Stimulated activated CD8-positive, alpha-beta memory T cell treated with anti-CD3 and anti-CD28 coated beads, Interleukin-4, amount 100 ng/mL, for 4 hours (primary cell): ENCODE measurements at places on chromosomes 16 and 17.

DNA sequence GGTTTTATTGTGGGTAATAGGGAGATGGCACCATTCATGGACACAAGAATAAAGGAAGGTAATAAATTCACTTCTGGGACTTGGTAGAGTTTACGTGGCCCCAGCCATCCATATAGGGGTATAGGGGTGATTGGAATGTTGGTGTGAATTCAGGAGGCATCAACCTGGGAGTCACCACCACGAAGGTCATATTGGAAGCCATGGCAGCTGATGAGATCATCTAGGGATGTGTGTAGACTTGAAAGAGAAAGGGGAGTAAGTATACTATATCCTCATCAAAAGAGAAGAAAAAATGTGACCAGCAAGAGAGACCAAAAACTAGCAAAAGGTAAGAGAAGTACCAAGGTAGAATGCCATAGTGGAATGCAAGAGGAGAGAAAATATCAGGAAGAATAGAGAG lies 26.6 kb upstream of the GINS3 start:
- no peak for DNase-seq

GRCh38 chr16:17244872-17245551 lies 225.7 kb downstream of the XYLT1 start:
- DNase-seq = no peak

- no peak for DNase-seq
These were observed 49.7 kb downstream of the RNF112 start for GRCh38 chr17:19460700-19461099.

GRCh38 chr17:64138441-64138840 lies 8.5 kb upstream of the ERN1 start:
- DNase-seq = no peak

DNA sequence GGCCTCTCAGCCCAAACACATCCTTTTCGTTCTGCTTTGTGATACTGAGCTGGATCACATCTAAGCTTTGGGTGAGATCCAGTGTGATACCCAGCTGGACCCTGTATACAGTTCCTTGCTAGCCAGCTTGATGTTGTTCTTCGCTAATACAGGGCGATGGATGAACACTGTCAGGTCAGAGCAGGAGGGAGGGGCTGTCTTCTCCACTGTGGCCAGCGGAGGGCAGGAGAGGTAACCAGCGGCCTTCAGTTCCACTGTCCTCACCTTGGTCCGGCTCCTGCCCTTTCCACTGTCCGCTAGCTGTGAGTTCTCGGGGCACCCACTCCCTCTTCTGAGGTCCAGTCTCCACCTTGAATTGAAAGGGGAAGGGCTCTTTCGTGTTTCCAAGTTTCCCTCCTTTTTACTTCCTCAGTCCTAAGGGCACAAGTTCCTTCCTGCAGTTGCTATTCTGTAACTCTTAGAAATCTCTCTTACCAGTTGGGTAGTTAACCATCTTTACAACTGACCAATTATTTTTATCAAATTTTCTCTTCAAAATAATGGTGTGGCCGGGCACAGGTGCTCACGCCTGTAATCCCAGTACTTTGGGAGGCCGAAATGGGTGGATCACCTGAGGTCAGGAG lies 3.0 kb upstream of the ZNF213 start:
- DNase-seq = no peak

- DNase-seq = no peak
These were observed 66.3 kb downstream of the MPRIP start for GRCh38 chr17:17108451-17109049.

GRCh38 chr16:85628645-85629044 lies 15.5 kb downstream of the GSE1 start:
- DNase-seq = no peak

DNA sequence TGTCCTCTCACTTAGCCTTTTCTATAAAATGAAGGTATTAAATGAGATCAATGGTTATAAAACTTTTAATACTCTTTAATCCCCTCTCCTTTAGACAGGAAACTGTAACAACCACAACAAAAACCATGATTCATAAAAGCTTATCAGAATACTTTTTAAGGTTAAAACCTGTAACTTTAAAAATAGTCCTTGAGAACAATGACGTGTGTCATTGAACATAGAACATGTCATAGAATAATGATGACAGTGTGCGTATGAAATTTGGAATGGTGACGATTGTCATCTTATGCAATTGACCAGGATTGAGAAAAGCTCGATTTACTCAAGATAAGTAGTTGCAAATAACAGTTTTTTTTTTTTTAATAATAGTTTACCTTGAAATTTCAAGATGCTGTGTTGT lies 94.1 kb downstream of the PLCG2 start:
- no peak for DNase-seq
